AG10803 (cell line): ENCODE measurements at places on chromosomes 13 and 19.

- DNase-seq = no peak
These were observed 266.8 kb downstream of the TEX29 start for GRCh38 chr13:111587249-111587648.

- no peak for DNase-seq
These were observed 394.2 kb downstream of the FGF9 start for GRCh38 chr13:22064854-22065620.

DNA sequence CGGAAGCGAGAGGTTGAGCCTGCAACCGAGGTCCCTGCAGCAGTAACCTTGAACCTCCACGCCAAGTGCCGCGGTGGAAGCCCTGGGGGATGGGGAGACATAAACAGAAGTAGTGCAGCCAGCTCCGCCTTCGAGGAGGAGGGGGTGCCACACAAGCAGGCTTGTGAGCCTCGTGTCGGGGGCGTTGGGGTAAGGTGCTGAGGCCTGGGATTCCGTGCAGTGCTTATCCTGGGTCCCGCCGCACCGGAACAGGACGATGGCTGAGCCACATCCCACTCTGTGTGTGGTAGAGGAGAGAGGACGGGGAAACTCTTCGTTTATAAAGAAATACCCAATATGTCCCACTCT is 51.0 kb downstream of the SOX1 start:
- DNase-seq = no peak

- DNase-seq = no peak
These were observed 10.8 kb downstream of the PAK4 start for GRCh38 chr19:39136225-39136940.

- peak; percentile 22 for DNase-seq
These were observed 48.6 kb downstream of the UBL3 start for GRCh38 chr13:29801737-29802305.

- peak; percentile 96 for DNase-seq
These were observed 167.6 kb downstream of the PTPRS start for GRCh38 chr19:5172859-5173630.

DNA sequence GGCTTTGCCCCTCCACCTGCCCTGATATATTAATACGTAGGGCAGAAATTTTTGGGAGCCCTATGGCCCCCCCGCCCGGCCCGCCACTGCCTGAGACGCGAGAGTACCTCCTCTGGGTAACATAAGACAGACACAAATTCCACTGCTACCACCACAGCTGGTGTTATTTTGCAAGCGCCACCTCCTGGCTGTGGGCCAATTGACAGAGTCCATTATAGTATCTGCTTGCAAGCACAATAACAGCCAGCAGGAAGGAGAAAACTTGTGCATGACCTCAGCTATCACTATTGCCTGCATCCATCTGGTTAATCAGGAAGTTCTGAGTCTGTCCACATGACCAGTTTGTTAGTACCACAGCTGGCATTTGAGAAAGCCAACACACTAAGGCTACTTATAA is 25.3 kb upstream of the OR10H2 start:
- DNase-seq = peak; percentile 57

DNA sequence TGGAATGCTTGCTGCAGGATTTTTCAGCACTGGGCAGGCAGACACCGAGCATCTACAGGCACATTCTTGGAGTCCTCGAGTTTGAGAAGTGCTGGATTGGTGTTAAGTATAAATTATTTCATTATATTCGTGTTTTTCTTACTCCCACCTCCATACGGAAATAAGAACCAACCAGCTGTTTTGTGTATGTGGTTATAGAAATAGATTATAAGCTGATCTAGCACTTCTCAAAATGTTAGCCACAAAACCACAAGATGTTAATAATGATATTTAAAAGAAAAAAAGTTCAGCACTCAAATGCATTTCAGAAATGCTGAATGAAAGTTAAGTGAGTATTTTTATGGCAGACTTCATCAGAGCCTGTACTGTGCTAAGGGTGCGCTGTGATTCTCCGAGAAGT is 24.0 kb upstream of the TEX29 start:
- DNase-seq = no peak

GRCh38 chr19:6041991-6042481 is 64.1 kb upstream of the RANBP3 start:
- no peak for DNase-seq

GRCh38 chr13:19586904-19587634 is 25.7 kb upstream of the TPTE2 start:
- peak; percentile 46 for DNase-seq

DNA sequence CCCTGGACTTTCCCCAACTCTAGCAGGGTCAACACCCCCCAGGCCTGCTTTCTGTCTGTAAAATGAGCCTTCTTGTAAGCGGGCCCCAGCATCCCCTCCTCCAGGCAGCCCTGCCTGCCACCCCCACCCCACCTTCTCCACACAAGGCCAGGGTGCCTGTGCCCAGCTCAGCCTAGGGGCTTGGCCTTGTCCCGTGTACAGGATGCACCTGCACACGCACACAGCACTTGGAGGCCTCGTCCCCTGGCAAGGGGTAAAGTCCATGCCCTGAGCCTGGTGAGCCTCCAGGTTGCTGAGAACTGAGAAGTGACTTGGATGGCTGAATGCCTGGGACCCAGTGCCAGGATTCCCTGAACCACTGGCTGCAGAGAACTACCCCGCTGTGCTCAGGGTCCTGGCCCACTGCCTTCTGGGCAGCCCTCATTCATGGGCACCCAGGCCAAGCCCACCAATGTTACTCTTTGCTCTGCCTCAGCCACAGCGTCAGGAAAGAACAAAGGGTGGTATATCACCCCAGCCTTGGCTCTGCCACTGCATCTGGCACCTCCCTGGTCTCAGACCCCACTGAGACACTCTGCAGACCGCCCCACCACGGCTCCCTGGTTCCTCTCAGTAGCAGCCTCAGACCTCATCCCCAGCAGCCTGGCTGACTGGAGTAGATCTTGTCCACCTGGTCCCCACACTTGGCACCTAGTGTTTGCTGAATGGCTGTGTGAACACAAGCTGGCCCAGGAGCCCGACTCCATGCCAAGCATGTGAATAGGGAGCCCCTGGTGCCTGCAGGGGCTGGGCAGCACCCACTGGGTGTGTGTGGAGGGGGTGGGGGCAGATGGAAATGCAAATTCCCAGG is 1.8 kb upstream of the TM6SF2 start:
- no peak for DNase-seq

- no peak for DNase-seq
These were observed 59.4 kb downstream of the ARHGEF7 start for GRCh38 chr13:111174377-111175114.

- no peak for DNase-seq
These were observed 97.9 kb downstream of the DOCK9 start for GRCh38 chr13:98879957-98880356.

DNA sequence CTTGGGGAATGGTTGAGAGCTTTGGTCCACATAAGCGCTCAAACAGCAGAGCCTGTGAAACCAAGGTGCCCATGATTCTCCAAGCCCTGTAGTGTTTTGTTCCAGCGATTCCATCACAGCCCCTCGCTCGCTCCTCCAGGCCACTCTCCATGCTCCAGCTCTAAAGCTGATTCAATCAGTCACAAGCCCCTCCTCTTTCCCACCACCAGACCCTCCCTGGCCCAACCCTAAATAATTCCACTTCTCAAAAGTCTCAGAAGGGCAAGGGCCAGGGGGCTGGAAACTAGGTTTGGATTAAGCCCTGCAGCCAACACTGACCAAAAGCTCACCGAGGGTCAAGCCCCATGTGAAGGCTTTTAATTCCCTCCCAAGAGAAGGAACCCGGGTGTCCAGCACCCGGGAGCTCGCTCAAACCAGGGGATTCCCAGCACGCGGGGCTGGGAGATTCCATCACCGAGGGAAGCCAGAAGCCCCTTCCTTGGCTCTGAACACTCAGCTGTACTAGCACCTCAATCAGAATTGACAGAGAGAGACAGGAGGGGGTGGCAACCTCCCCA is 1.5 kb downstream of the ZNF296 start:
- DNase-seq = no peak

- DNase-seq = no peak
These were observed 56.6 kb downstream of the LIG4 start for GRCh38 chr13:108158746-108159145.

DNA sequence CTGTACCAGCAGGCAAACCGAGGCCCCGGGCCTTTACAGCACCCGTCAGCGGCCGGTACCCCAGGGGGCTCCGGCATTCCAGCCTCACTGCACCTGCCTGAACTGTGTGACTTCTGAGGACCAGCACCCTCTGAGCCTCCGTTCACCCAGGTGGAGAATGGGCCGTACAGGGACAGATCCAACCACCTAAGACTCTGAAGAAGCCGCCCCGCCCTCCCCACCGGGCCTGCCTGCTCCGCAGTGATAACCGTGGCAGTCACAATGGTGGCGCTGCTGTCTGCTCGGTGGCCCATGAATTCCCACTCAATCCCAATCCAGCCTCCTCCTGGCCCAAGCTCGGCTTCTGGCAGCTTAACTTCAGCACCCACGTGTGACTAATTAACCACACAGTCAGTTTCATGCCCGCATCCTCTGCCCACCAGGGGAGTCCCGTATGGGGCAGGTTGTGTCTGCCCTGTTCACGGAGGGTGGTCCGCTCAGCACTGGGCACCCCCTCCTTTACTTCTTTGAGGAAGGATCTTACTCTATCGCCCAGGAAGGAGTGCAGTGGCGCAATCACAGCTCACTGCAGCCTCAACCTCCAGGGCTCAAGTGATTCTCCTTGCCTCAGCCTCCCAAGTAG is 3.4 kb downstream of the TCF3 start:
- DNase-seq = no peak

DNA sequence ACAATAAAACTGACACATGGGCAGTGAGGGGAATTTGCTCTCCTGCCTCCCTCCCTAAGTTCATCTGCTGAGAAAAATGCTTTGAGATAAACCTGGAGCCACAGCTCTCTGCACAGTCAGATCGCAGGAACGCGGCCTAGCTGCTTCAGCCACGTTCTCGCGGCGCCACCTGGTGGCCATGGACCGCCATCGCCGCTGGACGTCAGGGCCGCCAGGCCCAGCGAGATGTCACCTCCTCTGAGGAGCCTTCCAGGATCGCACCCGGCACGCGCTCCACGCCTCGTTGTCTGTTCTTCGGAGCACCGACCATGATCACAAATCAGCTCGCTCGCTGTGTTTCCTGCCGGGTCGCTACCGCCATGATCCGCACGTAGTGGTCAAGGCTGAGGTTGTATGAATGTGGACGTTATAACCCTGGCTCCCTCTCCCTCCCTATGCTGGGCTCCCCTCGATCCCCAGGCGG is 20.6 kb upstream of the USP29 start:
- DNase-seq = peak; percentile 41

DNA sequence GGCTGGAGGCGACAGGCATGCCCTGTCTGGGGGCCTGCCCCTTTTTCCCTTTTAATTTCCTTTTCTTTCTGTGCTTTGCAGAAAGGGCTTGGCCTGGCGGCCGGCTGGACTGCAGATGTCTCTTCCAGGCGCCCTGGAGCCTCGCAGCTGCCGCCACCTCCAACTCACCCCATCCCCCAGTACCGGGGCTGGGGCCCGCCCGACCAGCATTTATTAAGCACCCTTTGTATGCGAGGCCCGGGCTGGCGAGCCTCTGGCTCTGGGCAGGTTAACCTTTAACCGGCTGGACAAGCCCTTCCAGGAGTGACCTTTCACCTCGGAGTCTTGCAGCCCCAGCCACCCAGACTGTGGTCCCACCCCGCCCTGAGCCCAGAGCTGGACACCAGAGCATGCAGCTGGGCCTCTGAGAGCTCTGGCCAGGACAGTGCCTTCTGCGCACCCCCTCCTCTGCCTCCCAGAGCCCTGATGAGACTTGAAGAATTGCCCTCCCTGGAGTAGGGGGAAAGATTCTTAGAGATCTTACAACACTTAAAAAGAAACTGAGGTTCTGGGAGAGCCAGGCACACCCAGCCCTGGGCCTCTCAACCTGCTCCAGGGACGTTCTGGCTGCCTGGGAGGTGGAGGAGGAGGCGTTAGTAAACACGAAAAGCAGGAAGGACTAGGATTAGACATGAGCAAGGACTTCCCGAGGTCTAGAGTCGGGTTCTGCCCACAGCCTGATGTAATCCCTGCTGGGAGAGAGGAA is 1.1 kb upstream of the NR2F6 start:
- DNase-seq = peak; percentile 57

- no peak for DNase-seq
These were observed 112.7 kb downstream of the KDM4B start for GRCh38 chr19:5081443-5082161.

GRCh38 chr13:28451482-28452217 is 43.3 kb downstream of the FLT1 start:
- DNase-seq = peak; percentile 20

DNA sequence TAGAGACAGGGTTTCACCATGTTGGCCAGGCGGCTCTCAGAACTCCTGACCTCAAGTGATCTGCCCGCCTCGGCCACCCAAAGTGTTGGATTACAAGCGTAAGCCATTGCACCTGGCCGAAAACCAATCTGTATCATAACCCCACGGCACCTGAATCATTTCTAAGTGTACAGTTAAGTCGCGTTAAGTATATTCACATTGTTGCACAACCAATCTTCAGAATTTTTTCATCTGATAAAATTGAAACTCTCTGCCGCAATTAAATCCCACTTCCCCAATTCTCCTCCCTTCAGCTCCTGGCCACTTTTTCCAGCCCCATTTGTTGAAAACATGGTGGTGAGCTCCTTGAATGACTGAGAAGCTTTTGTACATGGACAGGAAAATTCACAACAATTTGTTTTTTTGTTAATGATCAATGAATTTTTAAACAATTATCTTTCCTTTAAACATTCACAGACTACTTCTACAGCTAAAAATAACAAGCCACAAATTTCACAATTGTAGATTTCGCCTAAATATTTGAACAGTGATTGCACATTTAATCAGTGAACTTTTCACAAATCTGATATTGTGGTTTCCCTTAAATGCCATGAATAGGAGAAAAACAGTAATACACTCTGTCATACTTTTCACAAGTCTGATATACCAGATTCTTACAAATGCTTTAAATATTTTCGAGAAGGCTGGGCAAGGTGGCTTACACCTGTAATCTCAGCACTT is 13.8 kb downstream of the FGF21 start:
- no peak for DNase-seq

- no peak for DNase-seq
These were observed 490.5 kb upstream of the SLC10A2 start for GRCh38 chr13:103556681-103557080.

DNA sequence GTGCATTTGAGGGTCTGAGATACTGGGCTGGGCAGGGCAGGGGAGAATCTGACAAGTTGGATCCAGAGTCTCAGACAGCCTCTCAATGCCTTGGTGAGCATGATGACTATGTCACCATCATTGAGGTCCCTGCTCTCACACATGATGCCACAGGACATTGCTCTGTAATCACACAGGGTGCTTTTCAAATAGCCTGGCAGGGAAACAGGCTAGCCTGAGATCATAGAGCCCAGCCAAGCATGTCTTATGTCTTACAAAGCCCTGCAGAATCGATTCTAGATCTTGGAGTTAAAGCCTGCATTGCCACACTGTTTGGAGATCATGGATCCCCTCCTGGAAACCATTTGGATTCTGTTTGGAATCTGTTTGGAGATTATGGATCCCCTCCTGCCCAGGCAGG is 5.3 kb downstream of the KCNN1 start:
- no peak for DNase-seq

DNA sequence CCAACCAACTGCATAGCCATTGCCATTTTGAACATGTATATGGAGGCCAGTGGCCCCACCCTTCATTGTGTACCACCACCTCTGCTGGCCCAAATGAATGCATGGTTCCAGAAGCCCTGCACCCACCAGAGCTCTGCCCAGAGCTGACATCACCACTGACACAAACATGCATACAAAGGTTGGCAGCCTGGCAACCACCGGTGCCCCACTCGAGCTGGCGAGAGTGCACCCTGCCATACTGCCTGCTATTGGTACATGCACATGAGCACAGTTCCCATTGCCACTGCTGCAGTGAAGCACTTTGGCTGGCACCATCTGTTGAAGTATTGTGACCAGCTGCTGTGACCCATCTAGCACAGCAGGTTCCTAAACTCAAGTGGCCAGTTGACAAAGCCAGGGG is 1564.9 kb downstream of the OLFM4 start:
- DNase-seq = no peak

- DNase-seq = no peak
These were observed 494.0 kb downstream of the UQCRFS1 start for GRCh38 chr19:28718909-28719308.
